ENCODE measurements at places on chromosomes 11 and 22. TPM values are rescaled to one million over a fixed set of nuclear protein-coding genes. Genes with fewer than 3 reads are reported as not detected.

Gene OR5B21
- total RNA-seq, result not detected

Gene CARNS1
- 1.0 TPM for total RNA-seq

DNA sequence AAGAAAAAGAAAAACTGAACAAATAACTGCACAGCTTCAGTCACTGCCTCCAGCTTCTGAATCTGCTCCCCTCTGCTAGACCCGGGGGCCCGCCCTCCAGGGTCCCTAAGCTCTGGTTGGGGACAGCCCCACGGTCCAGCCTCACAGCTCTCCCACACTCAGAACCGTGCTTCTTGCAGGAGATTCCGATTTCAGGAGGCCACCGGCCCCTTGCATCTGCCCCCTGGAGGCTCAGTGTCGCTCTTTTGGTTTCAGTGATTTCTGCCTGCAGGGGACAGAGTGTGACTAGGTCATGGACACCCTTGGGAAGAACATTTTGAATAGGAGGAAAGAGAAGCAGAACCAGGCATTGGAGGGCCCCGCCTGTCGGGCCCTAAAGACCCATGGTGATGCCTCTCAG lies 23.1 kb upstream of the RPS3 start:
- H3K4me3 ChIP-seq, result no peak overlapping the region
- no peaks in the 10 kb centered on the region for H3K27me3 ChIP-seq
- H3K36me3 ChIP-seq, result no peaks in the 10 kb centered on the region

- H3K4me1 ChIP-seq, result no peaks in the 10 kb centered on the region
- peaks cover 5% of the 10 kb centered on the region for H3K36me3 ChIP-seq
- H3K27ac ChIP-seq, result no peak overlapping the region
- no peak for DNase-seq
Observed at GRCh38 chr22:44850946-44851345, 98.6 kb downstream of the ARHGAP8 start.

GRCh38 chr11:121309688-121310087 lies 17.1 kb downstream of the SC5D start:
- H3K4me3 ChIP-seq, result no peak overlapping the region
- no peak overlapping the region for H3K27ac ChIP-seq
- no peaks in the 10 kb centered on the region for H3K4me1 ChIP-seq
- H3K36me3 ChIP-seq, result peaks cover 13% of the 10 kb centered on the region

DNA sequence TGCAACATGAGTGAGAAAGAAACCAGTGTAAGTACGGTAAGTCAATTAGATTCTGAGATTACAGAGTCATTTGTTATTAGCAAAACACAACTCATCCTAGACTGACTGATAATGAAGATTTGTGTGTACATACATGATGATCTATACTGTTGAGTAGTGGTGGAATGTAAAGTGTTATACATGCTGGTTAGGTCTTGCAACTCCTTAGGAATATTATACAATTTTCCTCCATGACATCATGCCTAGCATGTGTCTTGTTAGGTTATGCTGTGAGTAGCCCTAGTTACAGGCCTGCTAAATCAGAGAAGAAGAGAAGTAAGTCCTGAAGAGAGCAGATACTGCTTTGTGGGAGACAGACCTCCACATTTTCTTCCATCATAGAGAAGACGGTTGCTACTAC lies 880.6 kb downstream of the LUZP2 start:
- H3K36me3 ChIP-seq, result no peaks in the 10 kb centered on the region
- no peak for DNase-seq
- H3K4me1 ChIP-seq, result no peaks in the 10 kb centered on the region
- H3K27me3 ChIP-seq, result no peaks in the 10 kb centered on the region
- no peak overlapping the region for H3K4me3 ChIP-seq

Measured in HCT116 (cell line).